Effector CD8-positive, alpha-beta T cell (primary cell): ENCODE measurements at places on chromosomes 5 and 9.

GRCh38 chr5:13249854-13250253 is 694.6 kb downstream of the DNAH5 start:
- DNase-seq = no peak

- no peak for DNase-seq
Measured at GRCh38 chr5:67639976-67640375, 443.4 kb upstream of the CD180 start.

GRCh38 chr5:12557012-12557411 is 652.8 kb upstream of the CTNND2 start:
- DNase-seq = no peak

GRCh38 chr5:151947931-151948608 is 23.4 kb upstream of the GLRA1 start:
- DNase-seq = no peak

GRCh38 chr5:37207802-37208201 is 41.4 kb downstream of the CPLANE1 start:
- DNase-seq = no peak

GRCh38 chr5:9245071-9245470 is 300.8 kb downstream of the SEMA5A start:
- DNase-seq = no peak

DNA sequence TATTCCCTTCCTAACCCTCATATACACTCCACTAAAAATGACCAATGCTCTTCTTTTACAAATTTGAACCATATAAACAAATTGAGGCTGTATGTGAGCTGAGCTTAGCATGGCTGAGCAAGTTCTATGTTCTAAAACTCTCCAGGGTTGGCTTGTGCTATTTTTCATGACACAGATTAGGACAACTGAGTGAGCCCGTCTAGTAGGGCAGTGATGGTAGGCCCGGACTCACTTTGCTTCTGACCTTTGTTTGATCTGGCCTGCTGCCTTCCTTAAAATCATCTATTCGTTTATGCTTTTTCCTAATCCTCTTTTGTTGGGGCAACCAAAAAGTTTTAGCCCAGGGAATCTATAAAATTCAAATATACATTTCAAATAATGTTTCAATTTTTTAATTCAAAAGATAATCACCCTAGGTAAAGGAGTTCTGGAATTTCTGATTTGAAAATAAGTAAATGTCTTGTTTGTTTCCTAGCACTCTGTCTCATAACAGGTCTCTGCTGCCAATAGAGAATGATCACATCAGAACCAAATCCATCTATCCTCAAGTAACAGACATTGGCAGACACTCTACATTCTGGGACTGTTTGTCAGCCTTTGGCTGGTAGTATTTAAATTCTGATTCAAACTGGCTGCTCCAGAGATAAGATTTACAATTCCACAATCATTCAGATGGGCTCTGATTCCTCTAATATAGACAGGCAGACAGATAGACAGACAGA is 217.0 kb upstream of the TARS1 start:
- no peak for DNase-seq

- DNase-seq = no peak
Measured at GRCh38 chr5:131749723-131750470, 46.9 kb downstream of the FNIP1 start.

DNA sequence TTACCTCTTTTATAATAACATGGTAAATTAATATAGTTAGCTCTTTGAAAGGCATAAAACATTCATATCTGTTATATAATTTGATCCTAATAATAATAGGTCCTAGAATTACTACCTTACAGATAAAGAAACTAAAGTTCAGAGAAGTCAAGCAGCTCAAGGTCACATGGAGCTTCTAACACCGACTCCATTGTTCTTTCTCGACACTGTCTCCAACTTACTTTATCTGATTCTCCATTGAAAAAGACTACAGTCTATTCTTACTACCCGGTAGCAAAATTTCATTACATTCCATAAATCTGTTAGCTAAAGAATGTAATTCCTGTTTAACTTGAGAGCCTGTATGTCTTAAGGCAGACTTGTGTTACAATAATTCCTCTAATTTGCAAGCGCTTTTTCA is 96.3 kb upstream of the TMEM161B start:
- DNase-seq = no peak

- DNase-seq = no peak
Measured at GRCh38 chr5:105684799-105685198, 1985.9 kb downstream of the EFNA5 start.

DNA sequence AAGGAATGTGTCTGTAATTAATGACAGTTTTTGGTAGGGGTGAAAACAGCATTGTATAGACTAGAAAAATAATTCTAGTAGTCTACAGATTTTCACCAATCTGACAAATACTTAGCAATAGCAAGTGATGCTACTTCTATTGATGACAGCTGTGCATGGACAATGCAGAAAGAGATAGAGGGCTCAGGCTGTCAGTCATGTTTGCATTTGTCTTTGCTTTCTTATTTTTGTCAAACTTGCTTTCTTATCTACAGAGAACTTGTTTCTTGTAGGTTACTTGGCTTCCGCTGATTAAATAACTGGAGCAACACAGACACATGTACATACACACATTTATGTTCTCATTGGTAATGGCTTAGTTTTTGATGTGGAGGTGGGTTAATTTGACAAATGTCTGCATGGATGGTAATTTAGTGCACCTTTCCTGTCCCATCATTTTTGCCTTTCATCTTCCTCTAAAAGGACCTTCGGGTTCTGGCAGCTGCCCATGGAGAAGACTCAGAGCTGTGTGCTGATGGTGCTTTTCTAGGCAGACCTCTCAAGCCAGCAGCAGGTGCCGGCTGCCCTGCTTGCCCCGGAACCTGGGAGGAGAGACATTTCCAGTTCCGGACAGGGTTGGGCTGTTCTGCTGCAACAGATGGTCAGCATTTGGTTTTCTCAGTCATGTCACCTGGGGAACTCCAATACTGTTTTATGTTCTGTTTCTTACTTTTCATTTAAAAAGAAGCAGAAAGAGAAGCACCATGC is 28.8 kb downstream of the CAMK4 start:
- DNase-seq = no peak

GRCh38 chr5:108606185-108606584 is 141.5 kb upstream of the FER start:
- no peak for DNase-seq

DNA sequence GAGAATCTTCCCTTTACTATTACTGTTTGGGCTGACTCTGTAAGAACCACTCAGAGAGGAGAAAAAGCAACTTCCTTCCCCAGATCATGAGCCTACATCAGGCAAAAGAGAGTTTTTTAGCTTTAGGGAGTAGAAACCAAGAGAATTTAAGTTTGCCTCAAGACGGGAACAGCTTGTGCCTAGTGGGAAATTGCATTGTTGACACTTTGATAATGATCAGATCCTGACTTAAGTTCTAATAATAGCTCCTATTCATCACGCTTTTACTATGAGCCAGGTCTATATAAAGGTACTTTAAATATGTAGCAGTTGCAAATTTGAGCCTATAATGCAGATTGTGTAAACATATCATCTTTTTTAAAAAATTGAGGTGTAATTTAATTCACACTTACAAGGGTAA is 298.2 kb downstream of the MAN2A1 start:
- no peak for DNase-seq
